ENCODE measurements at places on chromosomes 7 and 10.
A peak's percentile ranks its signal among the peaks of the same experiment; 100 is the strongest.

GRCh38 chr7:50660040-50660829 is 95.0 kb upstream of the DDC start:
- no peak for DNase-seq

DNA sequence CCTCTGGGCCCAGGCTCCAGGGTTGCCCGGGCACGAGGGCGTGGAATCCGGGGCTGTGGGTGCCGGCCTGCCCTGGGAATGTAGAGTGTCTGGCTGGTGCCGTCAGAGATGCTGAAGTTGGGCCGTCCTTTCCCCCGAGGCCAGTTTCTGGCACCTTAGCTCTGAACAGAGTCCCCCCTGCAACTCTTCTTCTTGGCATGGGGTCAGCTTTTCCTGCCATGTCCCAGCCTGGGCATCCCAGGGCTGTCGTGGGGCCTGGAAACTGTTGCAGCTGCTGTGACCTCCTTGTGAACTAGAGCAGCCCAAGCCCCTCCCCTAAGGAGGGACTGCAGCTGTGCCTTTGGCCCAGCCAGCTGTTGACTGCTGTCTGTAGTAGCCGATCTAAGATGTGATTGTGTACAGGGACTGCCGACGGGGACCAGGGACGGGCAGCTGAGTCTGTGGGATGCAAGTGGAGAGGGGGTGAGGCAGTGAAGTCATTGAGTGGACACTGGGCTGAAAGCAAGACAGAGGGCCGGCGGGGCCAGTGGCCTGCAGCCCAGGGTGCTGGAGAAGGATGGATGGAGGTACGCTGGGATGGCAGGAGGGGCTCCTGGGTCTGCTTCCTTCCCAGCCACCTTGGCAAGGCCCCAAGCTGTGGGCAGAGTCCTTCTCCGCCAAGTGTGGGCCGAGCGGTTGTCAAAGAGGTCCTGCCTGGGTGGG is 35.8 kb downstream of the GBX1 start:
- DNase-seq = no peak

DNA sequence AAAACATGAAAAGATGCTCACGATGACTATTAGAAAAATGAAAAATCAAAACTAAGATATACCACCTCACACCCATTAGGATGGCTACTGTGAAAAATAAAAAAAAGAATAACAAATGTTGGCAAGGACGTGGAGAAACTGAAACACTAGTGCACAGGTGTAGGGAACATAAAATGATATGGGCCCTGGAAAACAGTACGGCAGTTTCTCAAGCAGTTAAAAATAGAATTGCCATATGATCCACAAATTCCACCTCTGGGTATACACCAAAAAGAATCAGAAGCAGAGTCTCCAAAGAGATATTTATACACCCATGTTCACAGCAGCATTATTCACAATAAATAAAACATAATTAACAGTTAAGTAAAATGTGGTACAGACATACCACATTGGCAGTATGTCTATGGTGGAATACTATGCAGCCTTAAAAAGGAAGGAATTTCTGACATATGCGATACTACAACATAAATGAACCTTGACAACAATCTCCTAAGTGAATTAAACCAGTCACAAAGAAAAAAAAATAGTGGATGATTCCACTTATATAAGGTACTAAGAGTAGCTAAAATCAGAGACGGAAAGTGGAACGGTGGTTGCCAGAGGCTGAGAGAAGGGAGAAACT is 69.7 kb downstream of the KMT2C start:
- DNase-seq = no peak

DNA sequence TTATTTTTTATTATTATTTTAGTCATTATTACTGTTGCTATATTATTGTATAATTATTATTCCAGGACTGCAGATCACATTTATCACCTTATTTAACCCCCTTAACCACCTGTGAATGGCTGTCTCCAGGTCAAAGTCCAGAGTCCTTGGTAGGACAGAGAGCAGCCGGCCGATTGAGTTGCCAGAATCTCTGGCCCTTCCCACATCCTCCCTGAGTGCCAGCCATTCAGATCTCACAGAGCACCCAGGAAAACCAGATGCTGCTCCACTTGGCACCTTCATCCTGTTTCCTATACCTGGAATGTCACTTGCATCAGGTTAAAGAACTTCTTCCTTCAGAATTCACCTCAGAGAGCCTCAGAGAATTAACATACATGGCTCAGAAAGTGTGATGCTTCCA is 101.1 kb downstream of the ELAPOR2 start:
- DNase-seq = no peak

GRCh38 chr10:44809647-44810046 is 101.5 kb upstream of the TMEM72 start:
- DNase-seq = no peak

DNA sequence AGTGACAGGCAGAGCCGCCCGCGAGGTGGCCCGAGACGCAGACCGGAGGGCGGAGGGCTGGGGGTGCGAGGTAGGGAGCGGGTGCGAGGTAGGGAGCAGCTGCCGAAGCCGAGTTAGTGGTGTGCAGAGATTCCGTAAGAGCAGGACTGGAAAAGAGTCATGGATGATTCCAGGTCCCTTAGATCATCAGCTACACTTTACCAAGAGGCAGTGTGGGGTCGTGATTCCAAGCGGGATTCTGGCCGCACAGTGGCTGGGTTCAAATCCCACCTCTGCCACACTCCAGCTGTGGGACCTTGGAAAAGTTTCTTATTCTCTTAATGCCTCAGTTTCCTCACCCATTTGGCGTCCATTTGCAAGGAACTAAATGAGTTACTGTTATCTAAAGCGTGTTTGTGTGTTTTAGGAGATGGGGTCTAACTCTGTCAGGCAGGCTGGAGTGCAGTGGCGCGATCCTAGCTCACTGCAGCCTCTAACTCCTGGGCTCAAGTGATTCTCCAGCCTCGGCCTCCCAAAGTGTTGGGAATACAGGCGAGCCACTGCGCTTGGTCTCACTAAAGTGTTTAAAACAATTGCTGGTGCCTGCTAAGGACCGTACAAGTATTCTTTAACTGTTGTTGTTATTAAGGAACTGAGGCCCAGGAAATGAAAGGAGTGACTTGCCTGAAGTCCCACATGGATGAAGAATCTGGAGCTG is 1.1 kb downstream of the NDUFB2 start:
- no peak for DNase-seq

DNA sequence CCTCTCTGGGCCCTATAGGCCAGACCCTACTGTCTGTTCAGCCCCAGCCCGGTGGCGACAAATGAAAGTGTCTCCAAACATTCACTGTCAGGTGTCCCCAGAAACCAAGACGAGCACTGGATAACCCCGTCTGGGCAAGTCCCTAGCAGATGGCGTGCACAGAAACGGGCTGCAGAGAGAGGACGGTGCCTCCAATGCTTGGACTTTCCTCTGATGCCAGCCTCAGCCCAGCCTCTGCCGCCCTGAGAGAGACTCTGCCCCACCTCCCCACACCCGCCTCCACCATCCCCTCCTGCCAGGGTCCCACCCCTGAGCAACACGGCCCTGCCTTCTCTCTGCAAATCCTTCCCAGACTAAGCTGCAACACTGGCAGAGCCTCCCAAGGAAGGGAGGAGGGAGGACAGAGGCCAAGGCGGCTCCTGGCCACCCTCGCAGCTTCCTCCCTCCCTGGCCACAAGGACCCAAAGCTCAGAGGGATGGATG is 7.4 kb upstream of the LFNG start:
- no peak for DNase-seq

DNA sequence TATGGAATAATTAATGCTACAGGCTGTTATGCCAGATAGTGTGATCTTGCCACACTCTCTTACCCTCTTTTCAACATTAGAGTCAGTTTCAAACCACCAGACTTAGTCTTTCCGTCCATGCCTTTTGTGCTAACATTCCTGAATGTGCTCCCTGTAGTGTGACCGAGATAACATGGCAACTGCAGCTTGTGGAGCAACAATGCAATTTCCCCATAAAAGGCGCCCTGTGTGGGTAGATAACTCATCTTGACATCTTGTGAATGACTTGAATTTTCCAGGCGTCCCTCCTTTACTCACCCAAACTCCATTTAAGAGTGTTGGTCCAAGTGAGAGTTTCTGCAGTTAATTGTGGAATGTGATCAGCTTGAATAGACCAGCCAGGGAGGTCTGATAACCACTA is 99.6 kb downstream of the DNAH11 start:
- no peak for DNase-seq

DNA sequence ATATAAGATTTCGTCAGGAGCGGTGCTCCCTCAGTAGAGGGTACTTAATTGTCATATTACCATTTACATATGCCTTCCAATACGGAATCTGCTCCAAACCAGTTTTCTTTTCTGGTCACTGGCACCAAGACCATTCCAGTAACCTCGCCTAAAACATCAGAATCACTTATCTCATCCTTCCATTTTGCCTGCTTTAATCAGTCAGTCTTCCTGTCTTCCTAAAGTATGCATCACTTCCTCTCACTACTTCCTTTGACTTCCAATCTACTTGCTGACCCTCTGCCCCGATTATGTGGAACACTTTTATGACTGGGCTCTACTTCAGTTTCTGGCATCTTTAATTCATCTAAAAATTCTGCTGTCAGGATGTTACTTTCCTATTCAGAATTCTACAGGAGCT is 33.5 kb downstream of the CUL2 start:
- DNase-seq = no peak

GRCh38 chr10:123868038-123869019 is 23.3 kb downstream of the CPXM2 start:
- no peak for DNase-seq

DNA sequence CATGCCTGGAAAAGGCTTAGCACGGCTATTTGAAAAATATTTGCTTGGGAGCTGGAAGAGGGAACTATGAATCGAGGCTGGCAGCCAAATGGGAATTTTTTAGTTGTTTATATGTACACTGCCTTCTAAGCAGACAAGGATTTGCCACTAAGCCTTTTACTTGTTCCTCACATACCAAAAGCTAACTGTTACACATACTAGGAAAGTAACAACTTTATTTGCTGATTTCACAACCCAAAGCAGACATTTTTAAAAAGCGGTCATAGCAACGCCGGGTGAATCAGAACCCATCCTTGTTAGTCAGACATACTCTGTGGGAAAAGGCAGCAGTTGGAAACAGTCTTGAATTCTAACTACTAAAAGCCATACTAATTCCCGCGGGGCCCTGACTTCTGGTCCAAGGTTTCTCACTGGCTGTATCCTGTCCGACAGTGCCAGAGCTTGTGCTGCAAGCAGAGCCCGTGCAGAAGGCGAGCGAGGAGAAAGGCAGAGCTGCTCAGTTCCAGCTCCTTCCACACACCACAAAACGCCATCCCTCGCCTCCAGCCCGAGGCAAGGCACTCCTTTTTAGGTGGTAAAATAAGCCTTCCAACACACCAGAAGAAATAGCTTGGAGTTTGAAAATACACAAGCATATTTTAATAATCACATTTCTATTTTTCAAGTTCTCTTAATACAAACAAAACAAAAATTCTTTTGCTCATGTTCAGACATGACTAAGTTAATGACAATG is 89.2 kb downstream of the RNF216 start:
- no peak for DNase-seq

- peak; percentile 63 for DNase-seq
These were observed 9.6 kb downstream of the CCL26 start for GRCh38 chr7:75762350-75762917.

DNA sequence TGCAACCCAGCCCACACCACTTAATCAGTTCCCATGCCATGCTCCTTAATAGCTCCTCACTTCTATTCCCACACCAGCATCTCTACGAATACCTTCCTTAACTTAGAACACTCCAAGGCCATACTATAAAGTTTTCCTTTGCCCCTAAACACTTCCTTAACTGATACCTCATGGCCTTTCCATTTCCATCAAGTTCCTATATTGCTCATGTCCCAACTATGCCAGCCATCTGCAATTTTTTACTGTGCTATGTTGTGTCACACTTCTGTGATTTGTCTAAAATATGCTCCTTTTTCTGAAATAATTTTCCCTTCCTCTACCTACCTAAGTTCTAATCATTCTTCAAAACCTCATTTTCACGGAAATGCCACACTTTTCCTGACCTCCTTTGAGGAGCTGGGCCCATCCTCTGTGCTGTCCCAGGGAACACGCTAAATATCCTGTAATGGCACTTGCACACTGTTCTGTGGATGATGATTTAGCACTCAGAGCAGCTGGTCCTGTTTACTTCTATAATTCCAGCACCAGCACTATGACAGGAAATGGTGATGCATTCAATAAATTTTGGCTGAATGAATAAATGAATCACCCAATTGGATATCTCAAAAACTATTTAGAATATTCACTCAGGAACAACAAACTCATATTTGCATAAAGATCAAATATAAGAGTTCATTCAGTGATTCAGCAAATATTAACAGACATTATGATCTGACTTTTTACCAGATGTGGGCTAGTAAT is 266.5 kb upstream of the HGF start:
- no peak for DNase-seq

- no peak for DNase-seq
These were observed 16.6 kb upstream of the FGFR2 start for GRCh38 chr10:121614613-121615434.

- no peak for DNase-seq
These were observed 243.2 kb downstream of the ARHGAP21 start for GRCh38 chr10:24480447-24480846.

GRCh38 chr7:50687575-50688225 is 95.0 kb downstream of the GRB10 start:
- no peak for DNase-seq

- DNase-seq = peak; percentile 85
These were observed at the start of gene NRP1 for GRCh38 chr10:33334153-33334804. Gene NRP1, minus strand, starts transcription at chr10:33334667. Its CDS starts 285 bp downstream, at chr10:33334382.

- no peak for DNase-seq
These were observed 4.0 kb upstream of the SLC29A4 start for GRCh38 chr7:5278766-5279165.

- DNase-seq = no peak
These were observed 41.0 kb downstream of the FOXK1 start for GRCh38 chr7:4722960-4723630.

DNA sequence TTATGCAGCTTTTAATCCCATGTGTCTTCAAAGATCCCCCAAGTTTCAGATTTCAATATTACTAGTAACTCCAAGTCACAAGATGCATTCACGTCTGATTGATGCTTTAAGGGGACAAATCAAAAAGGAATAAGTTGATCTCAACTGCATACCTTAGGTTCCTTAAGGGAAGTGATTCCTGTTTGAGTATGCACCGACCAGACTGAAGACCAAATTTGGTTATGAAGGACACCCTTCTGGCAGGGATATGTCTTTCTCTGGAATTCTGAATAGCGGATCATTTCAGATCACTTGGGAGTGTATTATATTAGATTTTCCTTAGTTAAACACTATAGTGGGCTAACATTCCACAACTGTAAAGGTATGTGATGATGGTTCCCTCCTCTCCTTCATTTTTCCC is 4.3 kb downstream of the KIF5B start:
- no peak for DNase-seq

GRCh38 chr7:98810153-98810802 is 59.5 kb downstream of the TMEM130 start:
- DNase-seq = no peak
